ENCODE measurements at places on chromosomes 12 and 14. TPM values are rescaled to one million over a fixed set of nuclear protein-coding genes. Genes with fewer than 3 reads are reported as not detected.

KCNA1 gene
- polyA plus RNA-seq: 0.36 TPM

PRIMA1 gene
- 2.1 TPM for polyA plus RNA-seq

RPL10L gene
- polyA plus RNA-seq: not detected

MIP gene
- polyA plus RNA-seq: not detected

RND1 gene
- polyA plus RNA-seq: 2.6 TPM

POMT2 gene
- 40.7 TPM for polyA plus RNA-seq

GCH1 gene
- polyA plus RNA-seq: 10.9 TPM

CACNA1C gene
- polyA plus RNA-seq: 8.6 TPM

DEGS2 gene
- polyA plus RNA-seq: 10.8 TPM

CAPZA3 gene
- 0.14 TPM for polyA plus RNA-seq

ITPR2 gene
- polyA plus RNA-seq: 16.7 TPM

DNA sequence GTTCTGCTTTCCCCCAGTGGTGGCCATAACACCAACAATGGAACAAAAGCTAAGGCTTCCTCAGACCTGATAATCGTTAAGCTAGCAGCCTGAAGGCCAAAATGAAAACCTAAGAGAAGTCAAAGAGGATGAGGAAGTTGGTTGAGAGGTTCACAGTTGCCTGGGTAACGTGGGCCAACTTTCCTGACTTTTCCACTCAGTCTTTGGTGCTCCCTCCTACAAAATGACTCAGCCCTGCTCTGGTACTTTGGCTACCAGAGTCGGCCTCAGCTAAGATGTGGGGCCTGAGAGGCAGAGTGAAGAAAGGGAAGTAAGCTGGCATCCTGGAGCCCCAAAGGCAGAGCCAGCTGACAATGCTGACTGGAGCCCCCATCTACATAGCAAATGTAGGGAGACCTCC is 14.9 kb upstream of the FKBP11 start:
- DNase-seq: no peak

DNA sequence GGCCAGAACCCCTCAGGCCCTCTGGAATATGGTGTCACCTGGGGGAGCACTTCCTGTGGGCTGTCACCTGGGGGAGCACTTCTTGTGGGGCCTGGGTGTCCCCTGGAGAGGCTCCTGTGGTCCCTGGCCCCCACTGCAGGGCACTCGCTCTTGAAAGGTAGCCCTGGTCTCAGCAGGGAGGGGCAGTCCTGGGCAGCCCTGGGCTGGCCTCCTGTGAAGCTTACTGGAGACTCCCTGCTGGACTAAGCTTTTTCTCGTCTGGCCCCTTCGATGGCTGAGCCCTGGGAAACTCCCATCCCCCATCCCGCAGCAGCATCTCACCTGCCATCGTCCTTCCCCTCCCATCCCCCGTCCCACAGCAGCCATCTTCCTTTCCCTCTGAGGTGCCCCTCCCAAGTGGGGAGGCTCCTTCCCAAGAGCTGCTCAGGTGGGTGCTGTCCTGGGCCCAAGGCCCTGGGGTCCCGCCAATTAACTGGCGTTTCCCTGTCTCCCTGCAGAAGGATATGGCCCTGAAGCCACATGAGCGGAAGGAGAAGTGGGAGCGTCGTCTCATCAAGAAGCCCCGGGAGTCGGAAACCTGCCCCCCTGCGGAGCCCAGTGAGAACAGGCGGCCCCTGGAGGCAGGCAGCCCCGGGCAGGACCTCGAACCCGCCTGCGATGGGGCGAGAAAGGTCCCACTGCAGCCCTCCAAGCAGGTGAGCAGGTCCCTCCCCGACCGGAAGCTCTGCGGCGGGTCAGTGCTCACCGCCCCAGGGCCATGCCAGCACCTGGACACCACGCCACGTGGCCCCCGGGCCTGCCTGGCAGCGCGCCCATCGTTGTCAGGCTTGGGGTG is 17.9 kb downstream of the FBRSL1 start:
- no peak for DNase-seq

- DNase-seq: no peak
These were observed 16.3 kb downstream of the SIX4 start for GRCh38 chr14:60707858-60708257.

DNA sequence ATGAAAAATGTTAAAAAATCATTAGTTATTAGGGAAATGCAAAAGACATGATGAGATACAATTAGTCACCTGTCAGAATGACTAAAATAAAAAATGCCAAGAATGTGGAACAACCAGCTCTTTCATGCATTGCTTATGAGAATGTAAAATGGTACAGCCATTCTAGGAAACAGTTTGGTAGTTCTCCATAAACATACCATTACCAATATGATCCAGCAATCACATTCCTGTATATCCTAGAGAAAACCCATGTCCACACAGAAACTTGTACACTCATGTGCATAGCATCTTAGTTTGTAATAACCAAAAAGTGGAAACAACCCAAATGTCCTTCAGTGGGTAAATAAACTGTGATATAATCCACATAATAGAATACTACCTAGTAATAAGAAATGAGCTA is 245.7 kb downstream of the FUT8 start:
- DNase-seq: no peak

DNA sequence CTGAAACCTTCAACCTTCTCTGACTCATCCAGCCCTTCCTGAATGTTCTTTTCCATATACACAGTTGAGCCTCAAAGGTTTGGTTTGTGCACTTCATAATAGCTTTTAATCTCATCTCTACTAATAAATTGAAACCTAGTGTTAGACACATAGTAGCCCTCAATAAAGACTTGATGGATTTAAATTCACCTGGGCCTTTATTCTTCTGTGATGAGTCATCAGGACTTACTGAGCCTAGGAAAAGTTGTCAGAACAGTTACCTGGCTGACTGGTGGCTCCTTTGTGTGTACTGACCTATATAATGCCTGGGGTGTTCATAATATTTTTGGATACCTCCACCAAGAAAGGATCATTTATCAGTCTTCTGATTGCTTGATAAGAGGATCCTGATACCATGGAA is 86.4 kb upstream of the NTF3 start:
- DNase-seq: no peak

- DNase-seq: no peak
These were observed 604 bp upstream of the ARHGEF25 start for GRCh38 chr12:57610554-57611107.

- DNase-seq: no peak
These were observed 1444.5 kb upstream of the FLRT2 start for GRCh38 chr14:84085493-84085892.

DNA sequence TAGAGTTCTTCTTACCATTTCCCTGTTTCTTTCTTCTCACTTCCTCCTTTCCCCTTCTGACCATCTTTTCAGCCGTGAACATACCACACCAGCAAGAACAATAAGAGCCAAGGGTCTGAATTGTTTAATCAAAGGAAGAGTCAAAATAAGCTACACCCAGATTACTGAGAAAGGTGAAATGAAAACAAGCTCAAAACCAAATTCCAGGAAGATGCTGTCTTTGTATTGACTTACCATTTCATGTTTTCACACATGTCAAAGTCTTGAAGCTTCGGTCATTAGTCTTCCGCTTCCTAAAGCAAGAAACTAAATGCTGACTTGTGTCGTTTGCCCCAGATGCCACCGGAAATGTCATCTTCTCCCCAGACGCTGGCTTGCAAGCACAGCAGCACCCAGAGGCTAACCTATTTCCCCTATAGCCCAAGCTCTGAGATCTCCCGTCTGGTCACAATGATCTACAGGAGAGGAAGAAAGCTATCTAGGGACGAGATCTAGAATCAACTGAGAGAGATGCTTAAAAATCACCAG is 136.5 kb upstream of the AMIGO2 start:
- no peak for DNase-seq

- no peak for DNase-seq
These were observed 110.6 kb upstream of the TMEM132D start for GRCh38 chr12:130014485-130014807.

DNA sequence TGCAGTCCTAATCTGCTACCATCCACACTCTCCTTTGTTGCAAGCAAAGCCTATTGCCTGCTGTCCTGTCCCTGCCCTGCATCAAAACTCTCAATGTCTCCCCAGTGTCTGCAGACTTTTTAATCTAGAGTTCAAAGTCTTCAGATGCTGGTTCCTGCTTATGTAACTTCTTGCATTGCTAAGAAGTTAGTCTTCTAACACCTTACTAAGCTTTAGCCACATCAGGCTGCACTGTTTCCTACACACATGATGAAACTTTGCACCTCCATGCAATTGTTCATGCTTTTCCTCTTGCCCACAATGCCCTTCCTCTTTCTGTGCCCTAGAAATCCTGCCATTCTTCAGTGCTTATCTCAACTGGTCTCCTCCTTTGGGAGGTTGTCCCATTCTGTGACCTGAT is 16.2 kb upstream of the DICER1 start:
- no peak for DNase-seq

DNA sequence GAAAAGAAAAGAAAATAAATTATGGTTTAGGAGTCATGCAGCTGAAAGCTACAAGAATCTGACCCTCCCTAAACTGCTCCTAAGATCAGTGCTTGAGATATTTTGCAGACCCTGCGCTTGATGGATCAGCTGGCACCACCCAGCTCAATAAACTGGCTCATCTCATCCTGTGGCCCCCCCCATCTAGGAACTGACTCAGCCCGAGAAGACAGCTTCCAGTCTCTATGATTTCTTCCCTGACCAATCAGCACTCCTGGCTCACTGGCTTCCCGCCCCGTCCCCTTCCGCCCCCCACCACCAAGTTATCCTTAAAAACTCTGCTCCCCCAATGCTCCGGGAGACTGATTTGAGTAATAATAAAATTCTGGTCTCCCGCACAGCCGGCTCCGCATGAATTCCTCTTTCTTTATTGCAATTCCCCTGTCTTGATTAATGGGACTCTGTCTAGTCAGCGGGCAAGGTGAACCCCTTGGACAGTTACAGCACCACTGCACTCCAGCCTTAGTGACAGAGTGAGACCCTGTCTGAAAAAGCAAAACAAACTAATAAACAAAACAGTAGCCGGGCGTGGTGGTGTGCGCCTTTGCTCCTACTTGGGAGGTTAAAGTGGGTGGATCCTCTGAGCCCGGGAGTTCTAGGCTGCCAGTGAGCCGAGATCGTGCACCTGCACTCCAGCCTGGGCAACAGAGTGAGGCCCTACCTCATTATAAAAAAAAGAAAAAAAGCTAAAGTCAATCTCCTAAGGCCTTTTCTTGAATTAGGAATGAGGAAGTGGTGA is 24.5 kb upstream of the SPTLC2 start:
- no peak for DNase-seq

DNA sequence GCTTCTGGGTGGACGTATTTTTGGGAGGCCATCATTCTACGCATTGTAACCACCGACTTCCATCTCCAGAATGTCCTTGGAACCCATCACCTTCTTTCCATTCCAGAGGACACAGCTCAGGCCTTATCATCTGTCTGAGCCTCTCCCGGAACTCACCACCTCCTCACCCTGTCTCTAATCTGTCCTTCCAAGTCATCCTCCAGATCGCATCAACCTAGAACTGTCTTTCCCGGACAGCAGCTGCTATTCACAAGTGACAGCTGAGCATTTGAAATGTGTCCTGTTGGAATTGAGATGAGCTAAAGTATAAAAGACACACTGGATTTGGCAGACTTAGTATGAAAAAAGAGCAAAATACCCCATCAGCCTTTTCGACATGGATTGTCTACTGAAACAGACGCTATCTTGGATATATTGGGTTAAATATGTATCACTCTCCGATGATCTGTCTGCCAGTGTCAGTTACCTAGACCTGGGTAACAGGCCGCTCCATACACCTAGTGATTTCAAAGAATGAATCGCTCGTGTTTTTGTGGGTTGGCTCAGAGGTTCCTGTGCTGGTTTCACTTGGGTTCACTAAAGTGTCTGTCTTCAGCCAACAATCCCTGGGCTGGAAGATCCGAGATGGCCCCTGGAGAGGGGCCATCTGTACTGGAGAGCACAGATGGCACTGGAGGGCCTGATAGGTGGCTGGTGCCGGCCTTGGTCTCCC is 104.4 kb upstream of the RFLNA start:
- DNase-seq: no peak

DNA sequence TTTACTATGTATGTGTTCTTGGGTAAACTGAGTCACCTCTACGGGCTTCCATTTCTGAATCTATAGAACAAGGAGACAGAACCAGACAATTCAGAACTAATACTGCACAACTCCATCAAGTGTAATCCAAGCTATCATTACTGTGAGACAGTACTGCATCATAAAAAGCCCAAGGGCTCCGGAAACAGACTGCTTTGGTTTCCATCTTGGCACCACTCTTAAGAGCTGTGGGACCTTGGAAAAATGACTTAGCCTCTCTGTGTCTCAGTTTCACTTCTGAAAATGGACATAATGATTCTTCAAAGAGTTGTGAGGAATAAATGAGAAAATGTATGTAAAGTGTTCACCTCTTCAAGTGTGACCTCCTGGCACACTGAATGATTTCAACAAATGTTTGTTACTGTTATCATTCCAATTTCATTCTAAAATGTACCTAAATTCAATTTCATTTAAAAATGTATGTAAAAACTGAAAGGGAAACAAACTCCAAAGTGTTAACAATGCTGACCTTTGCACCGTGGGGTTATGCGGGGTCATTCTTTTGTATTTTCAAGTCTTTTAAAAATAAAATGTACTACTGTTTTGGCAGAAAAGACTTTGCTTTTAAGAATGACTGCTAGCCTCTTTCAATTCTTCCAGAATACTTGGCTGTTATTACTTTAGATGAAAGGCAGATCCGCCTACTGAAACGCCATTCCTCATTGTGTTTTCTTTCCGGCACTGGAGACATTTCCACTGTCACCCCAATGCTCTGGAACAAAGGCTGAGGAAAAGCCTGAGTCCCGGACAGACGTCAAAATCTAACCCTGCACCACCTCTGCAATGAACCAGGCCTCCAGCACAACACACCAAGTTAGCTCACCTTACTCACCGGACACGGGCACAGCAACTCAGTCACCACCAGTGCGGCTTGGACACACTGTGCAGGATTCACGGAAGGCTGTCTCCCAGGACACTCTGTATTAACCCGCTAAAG is 62.8 kb downstream of the TMCC3 start:
- no peak for DNase-seq

GRCh38 chr12:74488134-74488533 is 49.5 kb upstream of the ATXN7L3B start:
- no peak for DNase-seq

DNA sequence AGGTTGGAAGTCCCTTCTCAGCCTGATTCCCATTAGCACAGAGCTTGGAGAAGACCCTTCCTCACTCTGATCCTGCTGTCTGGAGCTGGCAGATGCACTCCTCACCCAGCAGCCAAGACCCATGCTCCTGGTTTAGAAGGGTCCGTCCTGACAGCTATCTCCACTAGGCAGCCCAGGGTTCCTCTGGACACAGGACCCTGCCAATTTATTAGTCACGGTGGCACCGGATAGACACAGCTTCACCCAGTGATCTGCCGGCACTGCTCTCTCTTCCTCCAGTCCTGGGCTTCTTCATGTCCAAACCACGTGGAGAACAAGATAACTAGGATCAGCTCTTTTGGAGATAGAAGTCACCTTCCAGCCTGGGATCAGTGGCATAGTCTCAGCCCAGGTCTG is 26.2 kb upstream of the TCL1B start:
- no peak for DNase-seq
